Esophagus muscularis mucosa (tissue), 4 donors: ENCODE measurements at places on chromosomes 16 and 17. TPM values are rescaled to one million over a fixed set of nuclear protein-coding genes. Genes with fewer than 3 reads are reported as not detected.

WSCD1 gene
- total RNA-seq = 5.3 TPM

HS3ST6 gene
- not detected for total RNA-seq

NOL11 gene
- 20.2 TPM for total RNA-seq

METTL23 gene
- total RNA-seq = 18.3 TPM

HOXB13 gene
- total RNA-seq = not detected

DNA sequence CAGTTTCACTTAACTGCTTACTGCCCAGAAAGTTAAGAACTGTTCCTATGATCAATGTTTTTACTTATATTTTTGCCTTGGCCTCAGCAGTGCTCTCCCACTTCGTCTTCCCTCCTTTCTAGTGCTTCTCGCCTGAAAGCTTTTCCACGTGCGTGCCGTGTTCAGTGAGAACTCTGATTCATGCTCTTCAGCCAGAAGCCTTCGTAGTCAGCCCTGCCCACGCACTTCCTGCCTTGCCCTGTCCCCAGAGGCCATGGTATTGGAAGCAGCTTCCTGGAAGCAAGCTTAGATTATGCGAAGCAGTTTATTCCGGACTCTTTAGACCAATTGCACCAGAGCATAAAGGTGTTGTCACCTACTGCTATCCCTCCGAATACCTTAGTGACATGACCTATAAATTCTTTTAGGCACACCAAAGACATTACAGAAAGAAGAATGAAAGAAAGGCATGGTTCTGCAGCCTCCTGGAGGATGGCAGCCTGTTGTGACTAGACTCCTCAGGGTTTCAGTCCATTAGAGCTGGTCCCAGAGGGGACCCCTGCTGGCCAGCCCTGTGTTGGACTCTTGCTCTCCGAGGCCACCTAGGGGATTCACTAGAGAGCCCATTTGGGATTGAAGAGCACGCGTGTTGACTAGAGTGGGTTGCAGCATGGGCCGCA lies 105.2 kb downstream of the RPTOR start:
- DNase-seq = no peak

- DNase-seq = no peak
These were observed 34.5 kb downstream of the MAP1LC3B start for GRCh38 chr16:87426423-87427215.

GRCh38 chr17:413706-414380 lies 61.2 kb upstream of the RPH3AL start:
- no peak for DNase-seq

GRCh38 chr17:79137015-79137788 lies 62.6 kb downstream of the ENGASE start:
- no peak for DNase-seq

DNA sequence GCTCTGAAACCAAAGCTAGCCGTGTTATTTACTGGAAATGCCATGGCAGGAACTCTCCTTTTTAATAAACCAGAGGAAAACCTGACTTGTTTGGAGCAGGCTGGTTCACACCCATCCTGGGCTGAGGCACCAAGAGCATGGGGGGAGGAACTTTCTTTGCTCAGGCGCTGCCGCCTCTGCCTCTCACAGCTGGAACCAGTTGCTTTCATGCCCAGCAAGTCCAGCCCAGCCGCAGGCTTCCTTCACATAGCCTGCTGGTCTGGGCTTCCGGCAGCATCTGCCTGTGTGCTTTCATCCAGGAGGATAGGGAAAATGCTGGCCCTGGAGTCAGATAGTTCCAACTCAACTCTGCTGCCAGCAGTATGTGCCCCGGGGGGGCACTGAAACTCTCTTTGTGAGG lies 88.1 kb upstream of the ASIC2 start:
- DNase-seq = no peak

- no peak for DNase-seq
These were observed 125.3 kb upstream of the FOXF1 start for GRCh38 chr16:86384980-86385379.
